Activated naive CD4-positive, alpha-beta T cell treated with anti-CD3 and anti-CD28 coated beads for 36 hours (primary cell): ENCODE measurements at places on chromosomes 6 and 20. TPM values are rescaled to one million over a fixed set of nuclear protein-coding genes. Genes with fewer than 3 reads are reported as not detected.

DNA sequence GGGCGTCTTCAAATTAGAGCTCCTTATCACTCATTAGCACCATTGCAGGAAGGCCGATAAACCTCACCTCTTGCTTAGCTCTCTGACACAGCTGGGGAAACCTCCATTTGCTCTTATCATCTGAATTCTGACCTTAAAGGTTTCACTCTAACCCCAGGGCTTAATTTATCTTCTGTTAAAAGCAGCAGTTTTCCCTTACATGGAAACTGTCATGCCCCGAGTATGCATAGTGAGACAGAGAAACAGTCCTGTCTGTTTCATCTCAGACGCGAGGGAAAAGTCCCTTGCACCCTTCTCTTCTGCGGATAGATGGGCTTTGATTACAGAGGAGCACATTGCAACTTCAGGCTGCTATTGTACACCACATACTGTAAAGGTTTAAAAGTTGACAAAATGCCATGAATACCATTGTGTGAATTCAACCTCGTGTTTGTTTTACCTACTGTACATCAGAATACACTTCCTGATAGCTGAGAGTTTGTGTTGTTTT is 191.5 kb upstream of the BMP2 start:
- DNase-seq, result no peak

The GPLD1 gene
- 0.74 TPM for total RNA-seq

GRCh38 chr6:71205336-71205956 is 83.2 kb upstream of the OGFRL1 start:
- DNase-seq, result no peak

The DUSP22 gene
- total RNA-seq, result 46.9 TPM

- DNase-seq, result no peak
Observed at GRCh38 chr6:101597693-101598092, 204.2 kb downstream of the GRIK2 start.

The PACRG gene
- not detected for total RNA-seq

The BANF2 gene
- total RNA-seq, result not detected

The CTAGE9 gene
- total RNA-seq, result not detected

GRCh38 chr6:137875058-137875520 is 8.0 kb downstream of the TNFAIP3 start:
- DNase-seq, result no peak
